ENCODE measurements at places on chromosomes 3 and 15.
A peak's percentile ranks its signal among the peaks of the same experiment; 100 is the strongest.

DNA sequence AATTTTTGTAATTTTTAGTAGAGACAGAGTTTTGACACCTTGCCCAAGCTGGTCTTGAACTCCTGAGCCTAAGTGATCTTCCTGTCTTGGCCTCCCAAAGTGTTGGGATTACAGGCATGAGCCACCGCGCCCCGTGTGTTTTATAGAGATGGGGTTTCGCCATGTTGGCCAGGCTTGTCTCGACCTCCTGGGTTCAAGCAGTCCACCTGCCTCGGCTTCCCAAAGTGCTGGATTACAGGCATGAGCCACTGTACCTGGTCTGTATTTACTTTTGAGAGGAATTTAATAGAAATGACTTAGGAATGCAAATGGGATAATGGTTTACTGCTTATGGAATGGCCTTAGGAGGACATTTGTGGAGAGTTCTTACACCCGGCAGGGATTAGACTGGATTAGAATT is 10.8 kb downstream of the TATDN2 start:
- DNase-seq: no peak

GRCh38 chr3:148309390-148310035 is 388.2 kb upstream of the AGTR1 start:
- no peak for DNase-seq

GRCh38 chr3:13648060-13649001 is 99.4 kb downstream of the FBLN2 start:
- DNase-seq: peak; percentile 61

GRCh38 chr15:96701443-96701842 is 370.9 kb downstream of the NR2F2 start:
- DNase-seq: no peak

DNA sequence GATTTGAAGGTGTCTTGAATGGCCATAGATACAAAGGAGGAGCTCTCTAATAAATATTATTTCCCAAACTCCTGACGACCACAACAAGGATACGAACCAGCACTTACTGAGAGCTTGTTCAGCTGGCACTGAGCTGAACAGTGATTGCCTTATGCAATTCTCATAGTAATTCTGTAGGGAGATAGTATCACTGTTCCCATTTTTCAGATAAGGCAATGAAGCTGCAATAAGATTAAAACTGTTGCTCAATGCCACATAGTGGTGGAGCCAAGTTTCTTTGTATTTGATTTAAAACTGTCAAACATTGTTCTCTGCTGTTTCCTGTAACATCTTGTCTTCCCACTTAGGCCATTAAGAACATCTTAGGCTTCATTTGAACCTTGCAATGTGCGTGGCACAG is 163.9 kb downstream of the RPLP1 start:
- no peak for DNase-seq

GRCh38 chr3:181901626-181902025 is 189.9 kb downstream of the SOX2 start:
- no peak for DNase-seq

GRCh38 chr15:65254758-65255157 is 31.9 kb downstream of the PARP16 start:
- no peak for DNase-seq

- no peak for DNase-seq
Observed at GRCh38 chr3:167830007-167830406, 94.5 kb downstream of the SERPINI1 start.

DNA sequence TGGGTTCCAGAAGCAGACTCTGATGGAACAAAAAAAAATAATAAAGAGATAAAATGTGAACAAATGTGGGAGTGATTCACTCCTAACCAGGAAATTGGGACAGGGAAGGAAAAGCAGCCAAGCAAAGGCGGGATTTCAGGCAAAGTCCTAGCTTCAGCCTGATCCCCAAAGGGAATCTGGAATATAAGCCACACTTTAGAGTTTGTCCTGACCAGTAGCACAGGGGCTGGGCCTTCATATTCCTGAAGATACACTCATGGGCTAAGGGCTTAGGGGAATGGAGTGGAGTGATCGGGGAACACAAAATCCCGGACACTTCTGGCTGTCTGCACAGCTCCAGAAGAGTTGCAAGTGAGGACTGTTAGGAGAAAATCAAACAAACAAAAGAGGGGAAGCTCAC is 135.0 kb upstream of the COL8A1 start:
- no peak for DNase-seq

DNA sequence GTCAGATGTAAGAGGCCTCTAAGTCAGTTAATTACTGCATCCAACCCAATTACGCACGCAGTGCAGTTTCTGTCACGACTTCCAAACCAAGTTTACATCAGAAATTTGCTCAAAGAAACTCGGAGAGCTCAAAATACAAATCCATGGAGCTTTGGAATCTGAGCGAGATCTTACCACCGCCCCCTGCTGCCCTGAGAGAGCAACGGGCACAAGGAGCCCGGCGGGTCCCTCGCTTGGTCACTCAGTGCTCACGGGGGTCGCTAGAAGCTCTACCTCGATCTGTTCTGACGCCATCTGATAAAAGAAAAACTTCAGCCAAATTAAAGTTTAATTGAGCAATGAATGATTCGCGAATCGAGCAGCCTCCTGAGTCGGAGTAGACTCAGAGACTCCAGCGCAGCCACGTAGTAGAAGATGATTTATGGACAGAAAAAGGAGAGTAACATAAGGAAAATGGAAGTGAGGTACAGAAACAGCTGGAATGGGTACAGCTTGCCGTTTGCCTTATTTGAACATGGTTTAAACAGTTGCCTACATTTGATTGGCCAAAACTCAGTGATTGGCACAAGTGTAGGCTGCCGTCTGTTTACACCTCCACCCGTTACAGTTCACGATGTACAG is 232.7 kb upstream of the ATP10A start:
- no peak for DNase-seq

DNA sequence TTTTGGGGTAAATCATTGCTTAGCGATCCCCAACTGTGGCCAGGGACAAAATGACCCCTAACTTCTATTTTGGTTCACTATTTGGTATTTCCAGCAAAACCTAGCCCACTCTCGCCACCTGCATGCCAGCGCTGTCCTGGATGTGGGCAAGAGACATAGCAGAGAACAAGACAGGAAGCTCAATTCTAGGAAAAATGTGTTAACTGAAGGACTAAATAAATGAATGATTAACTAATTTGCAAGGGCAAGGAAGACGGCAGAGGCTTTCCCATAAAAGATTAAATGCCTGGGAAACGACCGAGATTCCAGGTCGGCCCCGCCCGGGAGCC is 408 bp downstream of the NICN1 start:
- peak; percentile 38 for DNase-seq

- DNase-seq: peak; percentile 45
Observed at GRCh38 chr3:184525337-184526087, 36.1 kb upstream of the EPHB3 start.

DNA sequence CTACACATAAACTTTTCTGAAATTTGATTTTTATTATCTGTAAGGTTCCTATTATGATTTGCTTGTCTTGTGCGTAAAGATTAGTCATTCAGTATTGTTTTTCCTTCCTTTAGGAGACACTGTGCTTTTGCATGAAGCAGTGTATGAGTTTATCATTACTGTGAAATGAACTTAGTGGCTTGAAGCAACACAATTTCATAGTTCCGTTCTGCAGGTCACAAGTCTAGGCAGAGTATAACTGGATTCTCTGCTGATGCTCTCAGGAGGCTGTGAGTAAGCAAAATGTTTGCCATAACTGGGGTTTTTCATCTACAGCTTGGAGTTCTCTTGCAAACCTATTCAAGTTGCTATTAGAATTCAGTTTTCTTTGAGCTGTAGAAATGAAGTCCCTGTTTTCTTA is 1136.1 kb downstream of the OTOL1 start:
- no peak for DNase-seq

DNA sequence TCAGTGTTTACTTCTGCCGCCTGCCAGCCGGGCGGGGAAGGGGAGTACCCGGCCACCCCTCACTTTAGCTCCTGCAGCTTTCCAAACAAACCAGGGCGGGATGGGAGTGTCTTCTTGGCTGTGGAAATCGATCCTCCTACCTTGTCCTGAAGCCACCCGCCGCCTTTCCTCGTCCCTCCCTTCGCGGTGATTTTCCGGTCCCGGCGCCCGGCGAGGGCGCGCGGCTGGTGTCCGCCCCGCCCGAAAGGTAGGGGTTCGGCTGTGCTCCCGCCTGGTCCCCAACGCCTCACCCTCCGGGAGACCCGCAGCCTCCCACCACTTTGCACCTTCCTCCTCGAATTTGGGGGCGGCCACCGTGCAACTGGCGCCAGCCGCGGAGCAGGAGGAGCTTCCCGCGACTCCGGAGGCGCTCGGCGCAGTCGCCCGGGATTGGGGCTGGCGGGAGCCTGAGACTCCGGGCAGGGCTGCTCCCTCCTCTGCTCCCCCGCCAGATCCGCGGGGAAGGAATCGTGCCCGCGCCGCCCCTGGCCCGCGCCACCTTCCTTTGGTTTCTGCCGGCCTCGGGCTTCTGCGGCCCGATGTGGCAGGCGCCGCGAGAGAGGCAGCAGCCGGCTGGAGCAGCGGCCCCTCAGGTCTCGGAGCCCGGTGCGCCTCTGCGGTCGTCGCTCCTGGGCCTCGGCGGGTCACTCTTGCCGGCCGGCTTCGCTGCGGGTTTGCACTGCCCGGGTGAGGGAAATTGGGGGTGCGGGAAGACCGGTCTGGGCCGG is 30.7 kb upstream of the ST3GAL6 start:
- peak; percentile 66 for DNase-seq

DNA sequence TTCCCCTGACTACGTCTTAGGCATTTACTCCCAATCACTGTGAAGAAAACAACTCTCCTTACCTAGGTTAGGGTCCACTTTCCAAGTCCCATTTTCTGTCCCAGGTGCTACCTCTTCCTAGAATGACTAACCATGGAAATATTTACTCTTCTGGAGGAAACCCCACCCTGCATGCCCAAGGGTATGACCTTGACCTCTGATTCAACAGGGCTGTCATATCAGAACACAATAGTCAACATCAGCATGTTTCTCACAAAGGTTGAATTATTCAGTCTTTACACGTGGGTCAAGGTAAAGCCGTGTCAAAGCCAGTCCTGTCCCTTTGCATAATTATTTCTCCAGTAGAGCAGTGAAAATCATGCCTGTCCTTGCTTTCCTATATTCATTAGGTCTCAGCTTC is 4.3 kb upstream of the FRMD5 start:
- peak; percentile 63 for DNase-seq

- peak; percentile 79 for DNase-seq
Observed at GRCh38 chr3:122576174-122576940, 1.1 kb upstream of the PARP15 start.

- DNase-seq: no peak
Observed at GRCh38 chr15:89007989-89008388, 80.3 kb upstream of the ABHD2 start.

DNA sequence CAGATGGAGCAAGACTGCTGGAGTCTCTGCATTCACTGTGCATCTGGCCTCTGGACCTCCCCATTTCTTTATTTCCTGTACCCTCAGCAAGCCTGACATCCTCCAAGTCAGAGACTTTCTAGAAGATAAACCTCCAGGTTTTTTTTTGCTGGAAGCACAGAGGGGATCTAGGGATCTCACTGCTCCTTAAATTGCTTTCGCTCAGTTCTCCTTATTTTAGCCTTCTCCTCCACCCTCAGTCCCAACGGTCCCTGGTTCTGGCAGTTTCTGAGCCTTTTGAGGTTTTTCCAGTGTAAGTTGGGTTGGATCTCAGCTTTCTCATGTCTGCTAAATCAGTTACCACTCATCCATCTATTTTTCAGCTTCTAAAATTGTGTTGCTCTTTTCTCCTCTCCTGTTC is 22.7 kb upstream of the CHD2 start:
- no peak for DNase-seq

- no peak for DNase-seq
Observed at GRCh38 chr15:91456921-91457320, 356.9 kb downstream of the SV2B start.

DNA sequence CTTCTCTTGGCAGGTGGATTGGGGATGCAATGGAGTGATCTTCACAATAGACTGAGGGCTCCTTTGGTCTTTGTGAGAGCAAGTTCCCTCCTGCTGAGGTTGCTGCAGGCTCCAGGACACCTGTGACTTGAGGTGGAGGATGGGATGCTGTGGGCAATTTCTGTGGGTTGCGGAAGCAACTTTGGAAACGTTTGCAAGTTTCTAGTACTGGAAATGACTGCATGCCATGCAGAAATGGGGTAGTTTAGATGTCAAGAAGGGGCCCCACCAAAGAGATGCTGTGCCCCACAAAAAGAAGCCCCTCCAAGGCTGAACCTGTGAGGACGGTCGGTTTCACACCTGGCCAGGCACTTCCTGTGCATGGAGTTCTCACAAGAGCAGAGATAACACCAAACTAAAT is 80.4 kb upstream of the XCR1 start:
- DNase-seq: no peak

GRCh38 chr3:134620476-134621115 is 30.2 kb downstream of the KY start:
- DNase-seq: no peak

GRCh38 chr15:70670680-70671079 is 92.7 kb downstream of the UACA start:
- no peak for DNase-seq

DNA sequence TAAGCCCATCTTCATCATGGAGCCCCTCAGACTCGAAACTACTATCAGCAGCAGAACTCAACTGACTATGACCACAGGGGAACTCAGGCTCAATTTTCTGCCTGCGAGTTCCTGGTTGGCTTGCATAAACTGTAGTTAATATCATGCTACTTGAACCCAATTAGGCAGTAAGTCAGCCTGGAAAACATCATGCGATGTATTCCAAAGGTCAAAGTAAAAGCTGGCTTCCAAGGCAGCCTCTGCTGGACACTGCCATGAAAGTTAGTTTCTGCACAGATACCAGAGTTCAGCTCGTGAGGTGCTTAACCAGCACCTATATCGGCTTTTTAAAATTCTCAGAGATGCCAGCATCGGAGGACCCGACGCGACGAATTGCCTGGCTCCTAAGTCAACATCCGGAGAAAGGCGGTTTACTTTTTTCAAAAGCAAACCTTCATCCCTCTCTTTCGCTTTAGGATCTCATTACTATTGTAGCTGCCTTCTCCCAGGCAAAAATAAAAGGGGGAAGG is 3.8 kb downstream of the ANP32A start:
- DNase-seq: peak; percentile 74

GRCh38 chr3:57682284-57682683 is 10.6 kb downstream of the DENND6A start:
- no peak for DNase-seq

- DNase-seq: no peak
Observed at GRCh38 chr3:26099692-26100091, 309.8 kb downstream of the OXSM start.
